ENCODE measurements at places on chromosomes 7 and 10.

GRCh38 chr7:134469622-134470021 lies 10.7 kb upstream of the AKR1B1 start:
- no peak for DNase-seq

DNA sequence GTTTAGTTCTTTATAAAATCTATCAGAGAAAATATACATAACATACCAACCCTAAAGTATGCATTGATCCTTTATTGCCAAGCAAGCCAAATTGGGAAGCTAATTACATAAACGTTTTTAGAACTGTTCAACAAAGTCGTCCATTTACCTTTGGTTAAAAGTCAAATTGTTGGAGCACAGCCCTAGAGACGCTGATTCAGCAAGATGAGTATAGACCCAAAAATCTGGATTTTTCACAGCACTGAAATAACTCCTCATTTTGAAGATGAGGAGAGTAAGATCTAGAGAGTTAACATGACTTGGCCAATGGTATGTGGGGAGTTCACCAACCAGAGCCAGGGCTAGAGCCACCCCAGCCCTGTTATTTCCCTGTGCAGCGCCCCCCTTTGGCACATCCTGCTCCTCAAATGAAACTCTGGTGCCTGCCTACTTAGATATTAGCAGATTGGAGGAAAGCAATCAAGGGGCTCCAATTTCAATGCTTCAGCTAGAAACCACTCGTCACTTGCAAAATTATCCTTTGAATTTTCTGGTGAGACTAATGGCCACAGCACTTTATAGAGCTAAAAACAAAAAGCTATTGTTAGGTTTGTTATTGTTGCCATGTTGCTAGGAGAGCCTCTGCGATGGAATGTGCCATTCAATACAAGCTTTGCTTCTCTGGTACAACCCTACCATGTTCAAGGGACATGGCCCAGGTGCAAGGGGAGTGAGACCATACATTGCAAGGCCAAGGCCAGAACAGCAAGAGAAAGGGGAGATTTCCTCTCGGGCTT lies 132.6 kb upstream of the ZEB1 start:
- DNase-seq: no peak

GRCh38 chr10:95792211-95792780 lies 36.3 kb downstream of the ENTPD1 start:
- DNase-seq: no peak

DNA sequence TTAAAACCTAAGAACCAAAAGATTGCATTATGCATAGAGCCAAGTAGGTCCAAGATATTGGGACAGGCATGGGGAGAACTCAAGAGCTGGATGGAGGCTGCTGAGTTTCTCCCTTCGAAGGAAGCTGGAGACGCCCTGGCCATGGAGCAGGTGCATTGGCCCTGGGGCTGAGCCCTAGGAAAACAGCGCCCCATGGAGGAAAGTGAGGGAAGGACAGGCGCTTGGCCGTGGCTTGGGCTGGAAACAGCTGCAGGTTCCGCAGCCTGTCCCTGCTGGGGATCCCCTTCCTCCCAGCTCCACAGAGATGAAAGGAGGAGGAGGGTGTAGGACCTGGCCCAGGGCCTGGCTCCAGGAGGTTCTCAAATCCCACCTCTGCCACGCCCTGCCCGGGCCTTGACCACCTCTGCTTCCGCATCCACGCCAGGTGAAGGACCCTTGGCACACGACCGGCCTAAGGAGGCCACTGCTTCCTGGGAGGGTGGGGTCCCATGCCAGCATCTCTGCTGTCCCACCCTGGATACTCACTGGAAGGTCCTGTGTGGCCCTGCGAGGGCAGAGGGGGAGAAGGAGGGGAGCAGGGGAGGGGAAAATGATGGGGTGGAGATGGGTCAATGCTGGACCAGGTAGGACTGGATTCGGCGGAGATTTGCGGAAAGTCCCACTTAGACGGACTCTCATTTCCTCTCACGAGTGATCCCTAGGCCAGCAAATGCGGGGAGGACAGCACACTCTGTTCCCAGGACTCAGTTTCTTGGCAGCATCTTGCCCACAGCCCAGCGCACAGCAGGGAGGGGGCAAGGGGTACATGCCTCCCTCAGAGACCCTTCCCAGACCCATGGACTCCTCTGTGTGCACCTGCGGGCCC lies 258.6 kb upstream of the TCERG1L start:
- DNase-seq: no peak

DNA sequence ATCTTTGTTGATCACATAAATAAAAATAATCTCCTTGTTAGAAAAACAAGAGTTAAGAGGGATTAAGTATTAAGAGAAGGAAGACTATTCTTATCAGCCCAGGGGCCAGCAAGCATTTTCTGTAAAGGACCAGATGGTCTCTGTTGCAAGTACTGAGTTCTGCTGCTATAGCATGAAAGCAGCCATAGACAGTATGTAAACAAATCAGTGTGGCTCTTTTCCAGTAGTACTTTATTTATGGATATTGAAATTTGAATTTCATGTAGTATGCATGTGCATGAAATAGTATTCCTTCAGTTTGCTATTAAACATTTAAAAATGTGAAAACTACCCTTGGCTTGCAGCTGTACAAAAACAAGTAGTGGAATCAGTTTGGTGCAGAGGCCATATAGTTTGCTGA lies 81.7 kb downstream of the STK31 start:
- DNase-seq: no peak

- no peak for DNase-seq
These were observed 216.2 kb downstream of the AUTS2 start for GRCh38 chr7:69814421-69814962.

- DNase-seq: no peak
These were observed at the start of gene SLC26A5 for GRCh38 chr7:103446049-103446520. Gene SLC26A5, minus strand, starts transcription at chr7:103446207. Its CDS starts 24,693 bp downstream, at chr7:103421514.

GRCh38 chr7:52463341-52463740 lies 572.1 kb upstream of the POM121L12 start:
- no peak for DNase-seq

DNA sequence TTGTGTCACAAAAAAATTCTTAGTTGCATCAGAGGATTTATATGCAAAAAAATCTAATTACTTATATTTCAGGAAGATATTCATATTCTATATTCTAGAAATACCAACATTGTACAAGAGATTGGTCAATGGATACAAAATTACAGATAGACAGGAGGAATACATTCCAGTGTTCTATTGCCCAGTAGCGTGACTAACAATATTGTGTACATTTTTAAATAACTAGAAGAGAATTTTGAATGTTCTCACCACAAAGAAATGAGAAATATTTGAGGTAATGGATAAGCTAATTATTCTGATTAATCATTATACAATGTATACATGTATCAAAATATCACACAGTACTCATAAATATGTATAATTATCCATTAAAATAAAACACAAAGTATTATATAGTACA lies 253.3 kb downstream of the IPMK start:
- no peak for DNase-seq

- no peak for DNase-seq
These were observed 107.2 kb upstream of the EEPD1 start for GRCh38 chr7:36045830-36046341.

GRCh38 chr10:64750672-64751071 lies 1229.5 kb downstream of the REEP3 start:
- DNase-seq: no peak

DNA sequence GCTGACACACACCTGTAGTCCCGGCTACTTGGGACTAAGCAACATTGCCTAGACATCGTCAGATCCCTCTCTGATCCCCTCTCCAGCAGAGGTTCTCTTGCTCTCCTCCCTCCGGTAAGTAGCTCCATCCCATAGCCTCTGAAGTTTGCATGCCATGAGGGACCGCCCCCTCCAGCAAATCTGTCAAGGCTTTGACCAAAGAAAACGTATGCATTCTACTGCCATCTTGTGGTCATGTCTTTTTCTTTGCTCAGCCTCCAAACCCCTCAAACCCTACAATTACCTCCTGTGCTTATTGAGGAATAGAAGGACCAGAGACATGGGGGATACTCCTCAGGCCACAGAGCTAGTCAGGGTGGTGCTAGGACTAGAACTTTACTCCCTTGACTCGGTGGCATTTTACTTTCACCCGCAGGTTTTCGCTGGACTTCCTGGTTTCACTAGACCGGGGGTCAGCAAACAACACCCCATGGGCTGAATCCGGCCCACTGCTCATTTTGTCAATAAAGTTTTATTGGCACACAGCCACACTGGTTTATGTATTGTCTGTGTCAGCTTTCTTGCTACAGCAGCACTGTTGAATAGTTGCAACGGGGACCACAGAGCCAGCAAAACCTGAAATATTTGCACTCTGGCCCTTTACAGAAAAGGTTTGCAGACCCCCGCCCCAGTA lies 202.6 kb upstream of the FOXK1 start:
- DNase-seq: no peak

DNA sequence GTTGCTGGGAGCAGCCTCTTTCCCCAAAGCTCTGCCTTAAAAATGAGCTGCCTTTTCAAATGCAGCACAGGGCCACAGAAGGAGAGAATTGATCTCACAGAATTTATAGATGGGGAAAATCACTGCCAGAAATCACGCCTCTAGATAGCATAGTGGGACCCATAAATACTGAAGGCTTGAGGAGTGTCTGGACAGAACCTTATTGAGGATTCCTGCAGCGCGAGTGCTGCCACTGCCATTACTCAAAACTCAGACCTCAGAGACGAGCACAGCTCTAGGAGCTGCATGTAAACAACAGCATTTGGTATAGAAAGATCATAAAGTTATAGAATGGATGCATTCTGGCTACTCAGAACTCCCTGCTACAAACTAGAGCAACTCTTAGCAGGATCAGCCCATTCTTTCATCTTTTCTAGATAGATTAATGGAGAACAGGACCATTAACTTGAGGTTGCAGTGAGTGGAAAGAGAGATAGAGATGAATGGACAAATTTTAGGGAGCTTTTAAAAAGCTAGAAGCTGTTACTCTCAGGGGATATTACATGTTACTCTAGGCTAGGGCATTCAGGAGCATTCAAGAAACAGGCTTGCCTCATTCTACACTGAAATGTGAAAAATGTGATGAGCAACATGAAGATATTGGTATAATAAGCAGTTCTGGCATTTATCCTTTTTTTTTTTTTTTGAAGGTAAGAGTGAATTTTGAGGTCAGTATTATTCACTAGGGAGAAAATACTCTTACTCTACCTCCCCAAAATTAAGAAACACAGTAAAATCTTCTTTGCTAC lies 267.2 kb upstream of the SLC26A5 start:
- DNase-seq: no peak

GRCh38 chr10:74977913-74978847 lies 133.3 kb upstream of the SAMD8 start:
- no peak for DNase-seq

- DNase-seq: no peak
These were observed 62.0 kb downstream of the PAX2 start for GRCh38 chr10:100807241-100807951.

GRCh38 chr10:43870968-43871439 lies 222.3 kb upstream of the ZNF32 start:
- no peak for DNase-seq

GRCh38 chr7:92231-92674 lies 100.1 kb upstream of the FAM20C start:
- no peak for DNase-seq

DNA sequence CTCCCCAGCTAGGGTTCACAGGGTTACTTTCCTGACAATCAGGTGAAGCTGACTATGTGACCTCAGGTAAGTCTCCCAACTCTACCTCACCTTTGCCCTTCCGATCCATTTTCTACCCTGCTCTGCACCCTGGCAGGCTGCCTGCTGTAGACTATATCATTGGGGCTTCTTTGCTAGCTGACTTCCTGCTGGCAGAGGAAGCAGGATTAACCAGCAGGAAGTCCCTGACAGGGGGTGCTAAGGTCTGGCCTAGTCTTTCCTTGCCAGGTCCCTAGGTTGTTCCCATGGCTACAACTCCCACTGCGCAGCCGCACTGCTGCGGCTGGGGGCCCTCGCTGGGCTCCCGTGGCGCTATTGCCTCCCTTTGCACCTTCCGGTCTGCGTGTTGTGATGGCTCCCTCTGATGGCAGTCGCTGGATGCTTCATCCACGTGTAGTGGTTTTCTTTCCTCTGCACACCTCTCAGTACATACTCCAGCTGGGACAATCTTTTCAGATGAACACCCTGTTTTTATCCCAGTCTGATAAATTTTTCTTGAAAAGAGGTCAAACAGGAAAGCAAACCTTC lies 365.9 kb downstream of the REEP3 start:
- no peak for DNase-seq

- DNase-seq: no peak
These were observed 27.2 kb downstream of the HIPK2 start for GRCh38 chr7:139750459-139751095.

DNA sequence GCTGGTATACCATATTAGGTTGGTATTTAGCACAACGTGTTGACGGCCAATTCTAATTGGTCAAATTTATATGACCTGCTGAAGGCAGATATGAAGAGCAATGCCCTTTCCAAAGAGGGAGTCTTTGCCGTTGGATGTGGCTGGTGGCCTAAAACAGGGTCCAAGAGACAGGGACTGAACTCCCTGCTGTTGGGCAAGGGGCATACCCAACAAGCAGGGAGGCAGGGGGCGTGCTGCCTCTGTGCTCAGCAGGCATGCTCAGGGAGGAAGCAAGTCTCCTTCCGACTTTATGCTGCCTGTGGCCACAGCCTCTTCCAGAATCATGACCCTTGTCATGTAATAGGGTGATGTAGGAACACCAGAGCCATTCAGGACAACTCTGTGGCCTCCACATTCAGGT lies 167.7 kb upstream of the NPVF start:
- DNase-seq: no peak

GRCh38 chr10:52956861-52957260 lies 184.3 kb upstream of the MBL2 start:
- no peak for DNase-seq

DNA sequence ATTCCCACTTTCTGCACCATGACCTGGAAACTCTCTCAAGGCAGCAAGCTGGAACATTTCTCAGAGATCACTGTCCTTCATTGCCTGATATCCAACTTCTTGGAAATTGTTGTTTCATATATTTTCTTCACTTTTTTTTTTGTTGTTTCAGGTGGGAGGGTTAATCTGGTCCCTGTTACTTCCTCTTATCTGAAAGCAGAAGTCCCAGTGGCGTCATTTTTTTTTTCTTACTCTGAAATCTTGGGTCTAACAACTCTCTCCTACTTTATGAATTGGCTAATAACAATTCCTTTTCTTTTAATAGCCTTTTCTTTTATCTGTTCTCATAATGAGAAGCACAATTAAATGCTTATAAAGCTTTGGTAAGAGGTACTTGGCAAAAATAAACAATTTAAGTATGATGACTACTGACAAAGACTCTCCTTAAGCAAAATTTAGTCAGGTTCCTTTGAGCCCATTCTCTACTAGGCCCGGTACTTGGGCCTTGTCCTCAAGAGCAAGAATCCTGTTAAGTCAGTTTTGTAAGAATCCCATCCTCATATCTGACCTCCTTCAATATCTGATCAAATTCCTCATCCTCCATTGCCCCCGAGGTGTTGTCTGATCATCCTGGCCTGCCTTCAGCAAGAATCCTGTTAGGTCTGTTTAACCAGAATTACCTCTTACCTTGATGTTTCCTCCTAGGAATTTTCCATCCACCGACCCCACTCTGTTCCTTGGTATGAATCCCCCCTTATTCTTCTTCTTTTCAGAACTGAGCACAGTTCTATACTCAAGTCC lies 11.5 kb upstream of the CC2D2B start:
- DNase-seq: no peak

- DNase-seq: no peak
These were observed 384.4 kb upstream of the ZWINT start for GRCh38 chr10:56745490-56745889.

GRCh38 chr7:68556537-68556936 lies 1041.7 kb upstream of the AUTS2 start:
- DNase-seq: no peak

- no peak for DNase-seq
These were observed 30.5 kb downstream of the CPED1 start for GRCh38 chr7:121019018-121019417.
